ENCODE measurements at places on chromosomes 7 and 10.

DNA sequence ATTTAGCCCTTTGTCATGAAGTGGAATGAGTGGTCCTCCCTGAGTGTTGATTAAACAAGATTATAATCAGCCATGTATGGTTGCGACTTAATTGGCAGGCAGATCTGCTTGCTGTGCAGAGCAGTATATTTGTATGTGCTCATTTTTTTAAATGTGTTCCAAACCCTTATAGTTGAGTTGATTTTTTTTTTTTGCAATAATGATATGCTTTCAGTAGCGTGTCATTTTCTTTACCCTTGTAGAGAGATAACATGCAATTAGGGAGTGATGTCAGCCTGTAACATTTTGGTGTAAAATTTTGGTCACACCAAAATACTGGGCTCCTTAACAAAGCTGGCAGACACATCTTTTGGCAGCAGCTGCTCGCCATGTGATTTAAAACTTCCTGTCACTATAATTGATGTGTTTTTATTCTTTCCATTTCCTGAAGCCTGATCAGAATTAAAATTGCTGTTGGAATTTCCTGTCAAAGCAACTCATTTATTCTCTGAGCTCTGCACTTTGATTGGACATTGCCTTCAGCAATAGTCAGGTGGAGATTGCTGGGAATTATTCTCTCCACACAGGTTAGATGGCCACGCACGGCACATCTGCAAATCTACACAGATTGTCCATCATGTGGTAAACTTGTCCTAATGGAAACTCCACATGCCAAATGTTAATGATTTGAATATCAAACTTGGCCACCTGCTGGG is 125.3 kb downstream of the DYNC1I1 start:
- no peak for DNase-seq

- no peak for DNase-seq
Measured at GRCh38 chr10:123583639-123584418, 82.3 kb upstream of the GPR26 start.

DNA sequence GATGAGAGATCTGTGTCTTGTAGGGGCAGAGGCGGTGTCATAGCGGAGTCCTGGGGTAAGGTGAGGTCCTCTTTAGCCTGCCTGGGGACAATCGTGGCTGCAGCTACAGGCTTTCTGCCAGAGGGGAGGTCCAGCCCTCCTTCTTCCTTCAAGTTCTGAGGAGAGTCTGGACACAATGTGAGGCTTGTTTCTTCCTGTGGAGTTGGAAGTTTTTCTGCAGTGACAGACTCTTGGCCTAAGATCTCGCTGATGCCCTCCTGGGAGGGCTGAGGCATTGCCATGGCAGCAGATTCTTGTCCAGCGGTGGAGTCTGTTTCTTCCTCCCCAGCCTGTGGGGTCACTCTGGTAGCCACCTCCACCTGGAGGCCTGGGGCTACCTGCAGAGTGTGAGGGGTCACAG is 4.4 kb downstream of the NACAD start:
- no peak for DNase-seq

- no peak for DNase-seq
Measured at GRCh38 chr7:107638594-107638993, 22.0 kb upstream of the SLC26A4 start.

GRCh38 chr10:112262546-112262945 is 20.7 kb upstream of the TECTB start:
- no peak for DNase-seq
